ENCODE measurements at places on chromosomes 12 and 14.

- no peak for DNase-seq
Observed at GRCh38 chr12:89357297-89357730, 5.0 kb upstream of the DUSP6 start.

GRCh38 chr12:44968965-44969364 lies 81.9 kb downstream of the DBX2 start:
- DNase-seq, result no peak

- no peak for DNase-seq
Observed at GRCh38 chr12:62763861-62764645, 170.9 kb downstream of the PPM1H start.

- DNase-seq, result no peak
Observed at GRCh38 chr14:28831126-28831525, 64.5 kb downstream of the FOXG1 start.

GRCh38 chr12:79426121-79426520 lies 264.6 kb downstream of the PAWR start:
- no peak for DNase-seq

DNA sequence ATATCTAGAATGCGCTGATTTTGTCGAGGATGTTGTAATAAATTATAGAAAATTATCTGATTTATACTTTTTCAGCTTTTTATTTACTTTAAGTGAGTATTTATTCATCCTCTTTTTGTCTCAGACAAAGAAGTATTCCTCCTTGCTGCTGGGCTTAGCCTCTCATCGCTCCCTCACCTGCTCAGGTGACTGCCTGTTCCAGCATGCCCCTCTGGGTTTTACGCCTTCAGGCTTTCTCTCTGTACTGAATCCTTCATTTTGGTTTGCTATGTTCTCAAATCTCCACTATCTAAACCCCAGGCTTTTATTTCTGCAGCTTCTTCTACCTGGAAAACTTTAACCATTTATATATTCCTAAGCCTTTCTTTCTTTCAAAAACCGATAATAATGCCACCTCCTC lies 1650.9 kb upstream of the SEL1L start:
- DNase-seq, result no peak

DNA sequence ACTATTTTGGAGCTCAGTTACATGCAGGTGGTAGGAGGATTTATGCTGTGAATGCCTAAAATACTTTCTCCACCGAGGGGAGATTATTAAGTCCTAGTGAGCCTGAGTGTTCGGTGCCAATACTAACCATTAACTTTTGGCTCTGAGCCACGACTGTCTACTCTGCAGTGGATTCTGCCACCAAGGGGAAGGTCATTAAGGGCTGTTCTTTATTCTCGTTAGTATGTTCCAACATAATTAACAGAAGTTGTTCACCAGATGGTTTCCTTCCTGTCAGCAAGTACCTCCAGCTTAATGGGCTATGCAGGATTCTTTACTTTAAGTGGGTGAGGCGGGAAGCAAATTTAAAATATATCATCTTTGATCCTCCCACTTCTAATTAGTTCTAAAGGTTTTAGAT lies 326.3 kb downstream of the BMP4 start:
- DNase-seq, result peak; percentile 98

DNA sequence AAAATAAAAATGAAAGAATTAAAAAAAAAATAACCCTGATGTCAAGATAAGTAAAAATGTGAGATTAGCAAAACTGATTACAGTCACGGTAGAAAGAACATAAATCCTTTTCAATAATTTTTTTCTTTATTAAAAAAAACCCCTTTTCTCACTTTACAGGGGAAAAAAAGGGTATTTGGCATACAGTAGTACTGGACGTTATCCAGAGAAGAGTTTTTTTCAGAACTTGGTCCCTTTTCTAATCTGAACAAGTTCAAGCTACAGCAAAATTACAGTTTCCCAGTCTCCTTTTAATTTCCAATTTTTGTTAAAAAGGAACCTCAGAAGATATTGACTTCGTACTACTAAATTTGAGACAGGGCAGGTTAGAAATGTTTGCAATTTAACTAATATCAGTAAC lies 134.7 kb upstream of the DCN start:
- DNase-seq, result no peak

- no peak for DNase-seq
Observed at GRCh38 chr14:52873694-52874093, 77.2 kb downstream of the FERMT2 start.

DNA sequence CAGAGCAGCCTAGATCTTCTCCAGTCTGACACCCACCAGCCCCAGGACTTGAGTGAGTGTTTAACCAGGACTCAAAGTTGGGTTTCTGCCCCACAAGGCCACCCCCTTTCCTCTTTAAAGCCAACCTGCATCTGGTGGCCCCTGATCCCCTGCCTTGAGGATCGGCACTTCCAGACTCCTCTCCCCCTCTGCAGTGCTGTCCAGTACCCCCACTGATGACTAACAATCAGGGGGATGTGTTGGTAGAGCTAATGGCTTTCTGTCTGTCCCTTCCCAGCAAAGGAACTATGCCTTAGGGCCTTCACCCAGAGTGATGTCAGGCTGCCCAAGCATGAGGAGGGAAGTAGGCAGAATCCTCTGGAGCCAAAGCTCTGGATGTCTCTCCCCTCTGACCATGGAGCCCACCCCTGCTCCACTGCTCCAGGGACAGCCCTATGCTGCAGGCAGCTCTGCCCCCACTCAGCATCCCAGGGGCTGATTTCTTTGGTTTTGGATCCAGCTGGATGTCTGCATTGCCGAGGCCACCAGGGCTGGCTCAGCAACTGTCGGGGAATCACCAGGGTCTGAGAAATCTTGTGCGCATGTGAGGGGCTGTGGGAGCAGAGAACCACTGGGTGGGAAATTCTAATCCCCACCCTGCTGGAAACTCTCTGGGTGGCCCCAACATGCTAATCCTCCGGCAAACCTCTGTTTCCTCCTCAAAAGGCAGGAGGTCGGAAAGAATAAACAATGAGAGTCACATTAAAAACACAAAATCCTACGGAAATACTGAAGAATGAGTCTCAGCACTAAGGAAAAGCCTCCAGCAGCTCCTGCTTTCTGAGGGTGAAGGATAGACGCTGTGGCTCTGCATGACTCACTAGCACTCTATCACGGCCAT lies 42.9 kb downstream of the DAD1 start:
- no peak for DNase-seq

DNA sequence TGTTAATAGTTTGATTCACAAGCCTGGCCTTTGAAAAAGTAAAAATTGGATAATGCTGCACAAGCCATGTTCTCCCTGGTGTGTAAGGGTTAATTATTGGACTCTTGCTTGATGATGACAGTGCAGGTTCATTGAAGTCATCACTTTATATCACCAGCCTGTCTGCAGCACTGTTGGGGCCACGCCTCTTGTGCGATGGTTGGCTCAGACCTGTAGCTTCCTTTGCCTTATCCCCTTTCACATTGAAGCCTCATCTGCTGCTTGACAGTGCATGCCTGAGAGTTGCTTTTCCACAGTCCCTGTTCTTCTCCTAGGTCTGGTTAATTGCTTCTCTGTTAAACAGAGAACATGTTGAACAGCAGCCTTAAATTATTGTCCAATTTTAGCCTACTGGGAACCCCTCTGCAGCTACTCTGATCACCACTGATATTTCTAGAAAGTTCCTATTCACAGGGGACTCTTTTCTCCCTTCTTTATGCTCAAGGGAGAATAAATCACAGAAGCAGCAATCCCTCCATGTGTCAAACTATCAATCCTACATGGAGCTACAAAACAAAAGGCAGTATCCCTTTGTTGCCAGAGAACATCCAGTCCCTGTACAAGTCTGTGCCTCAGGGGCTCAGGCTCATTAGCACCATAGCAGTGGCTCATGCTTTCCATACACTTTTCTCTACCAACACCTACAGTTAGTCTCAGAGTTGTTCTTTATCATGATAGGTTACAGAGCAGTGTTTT lies 322.1 kb downstream of the RGS6 start:
- DNase-seq, result no peak

GRCh38 chr12:24360907-24361306 lies 411.4 kb upstream of the SOX5 start:
- no peak for DNase-seq

DNA sequence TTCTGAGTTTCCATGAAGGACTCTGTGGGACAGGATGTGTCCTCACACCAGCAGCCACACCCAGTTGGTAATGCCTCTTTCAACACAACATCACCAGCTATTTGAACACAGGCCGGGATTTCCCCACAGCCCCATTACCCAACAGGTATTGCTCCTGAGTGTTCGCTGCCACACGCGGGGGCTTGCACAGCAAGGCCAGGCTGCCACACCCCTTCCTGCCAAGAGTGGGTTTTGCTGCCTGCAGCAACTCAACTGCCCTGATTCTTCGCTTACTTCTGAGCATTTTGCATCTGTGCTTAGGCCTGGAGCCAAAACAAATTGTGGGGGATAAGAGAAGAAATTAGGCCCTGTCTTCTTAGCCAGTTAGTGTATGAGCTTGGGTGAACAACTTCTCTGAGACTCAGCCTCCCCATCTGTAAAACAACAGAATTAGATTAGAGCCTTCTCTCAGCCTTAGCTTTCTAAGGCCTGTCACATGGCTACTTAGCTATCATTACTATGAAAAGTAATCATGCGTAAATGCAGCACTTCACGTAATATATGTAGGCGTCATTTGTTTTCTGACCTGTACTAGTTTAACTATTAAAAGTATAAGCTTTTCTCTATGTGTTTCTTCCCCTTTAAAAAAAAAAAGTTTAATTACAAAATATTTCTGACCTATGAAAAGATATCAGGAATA lies 20.0 kb downstream of the CKAP4 start:
- DNase-seq, result no peak
